NCI-H774 (cell line): ENCODE measurements at places on chromosomes 13 and 19.

- DNase-seq: no peak
Measured at GRCh38 chr19:41029524-41030432, 38.7 kb downstream of the CYP2B6 start.

- no peak for DNase-seq
Measured at GRCh38 chr19:38684078-38684861, 36.8 kb downstream of the ACTN4 start.

GRCh38 chr13:101869553-101869952 lies 417.1 kb downstream of the ITGBL1 start:
- no peak for DNase-seq

- DNase-seq: no peak
Measured at GRCh38 chr19:13796301-13797057, 1.2 kb downstream of the ZSWIM4 start.

- DNase-seq: no peak
Measured at GRCh38 chr19:16417660-16418596, 53.8 kb downstream of the EPS15L1 start.

GRCh38 chr13:36766295-36766694 lies 52.7 kb upstream of the RFXAP start:
- DNase-seq: no peak

- no peak for DNase-seq
Measured at GRCh38 chr19:7368456-7368855, 19.7 kb downstream of the ARHGEF18 start.

DNA sequence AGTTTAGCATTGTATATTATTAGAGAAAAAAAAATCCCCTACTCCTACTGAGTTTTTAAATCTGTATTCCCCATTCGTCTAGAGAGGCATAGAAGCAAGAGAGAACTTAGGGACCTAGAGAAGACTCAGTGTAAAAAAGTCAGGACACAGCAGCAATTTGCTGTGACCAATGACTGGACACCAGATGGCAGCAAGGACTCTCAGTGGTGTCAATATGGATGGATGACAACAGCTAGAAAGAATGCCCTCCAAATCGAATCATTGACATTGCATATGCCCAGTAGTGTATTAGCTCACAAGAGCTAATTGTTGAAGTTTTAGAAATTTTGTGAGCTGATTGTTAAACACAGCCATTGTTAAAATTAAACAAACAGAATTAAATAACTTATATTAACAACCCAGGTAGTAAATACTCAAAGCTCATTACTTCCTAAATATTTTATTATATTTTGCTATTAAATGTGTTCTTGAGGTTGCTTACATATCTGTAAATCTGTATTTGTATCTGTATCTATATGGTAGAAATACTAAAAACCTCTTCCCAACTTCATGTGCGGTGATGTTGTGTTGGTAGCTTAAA lies 43.9 kb downstream of the SIAH3 start:
- peak; percentile 4 for DNase-seq

- DNase-seq: no peak
Measured at GRCh38 chr19:18658366-18658855, 21.6 kb downstream of the KLHL26 start.

- no peak for DNase-seq
Measured at GRCh38 chr13:61905054-61905453, 489.4 kb upstream of the PCDH20 start.

DNA sequence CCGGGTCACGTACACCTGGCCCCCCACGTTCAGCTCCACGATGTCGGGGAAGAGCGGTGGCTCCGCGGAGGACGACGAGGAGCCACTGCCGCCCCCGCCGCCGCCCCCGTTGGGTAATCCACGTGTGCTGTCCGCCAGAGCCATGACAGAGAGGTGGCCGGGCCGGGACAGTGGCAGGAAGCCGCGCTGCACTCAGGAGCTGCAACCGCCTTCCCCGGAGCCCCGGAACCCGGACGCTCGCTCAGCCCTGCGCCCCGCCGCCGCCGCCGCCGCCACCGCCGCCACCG lies 257 bp downstream of the KCTD12 start:
- DNase-seq: no peak

GRCh38 chr13:113091211-113091771 lies 14.3 kb upstream of the F7 start:
- DNase-seq: no peak

- no peak for DNase-seq
Measured at GRCh38 chr13:114226088-114226487, 8.6 kb upstream of the CDC16 start.

GRCh38 chr19:50607874-50608785 lies 31.6 kb downstream of the SYT3 start:
- no peak for DNase-seq

DNA sequence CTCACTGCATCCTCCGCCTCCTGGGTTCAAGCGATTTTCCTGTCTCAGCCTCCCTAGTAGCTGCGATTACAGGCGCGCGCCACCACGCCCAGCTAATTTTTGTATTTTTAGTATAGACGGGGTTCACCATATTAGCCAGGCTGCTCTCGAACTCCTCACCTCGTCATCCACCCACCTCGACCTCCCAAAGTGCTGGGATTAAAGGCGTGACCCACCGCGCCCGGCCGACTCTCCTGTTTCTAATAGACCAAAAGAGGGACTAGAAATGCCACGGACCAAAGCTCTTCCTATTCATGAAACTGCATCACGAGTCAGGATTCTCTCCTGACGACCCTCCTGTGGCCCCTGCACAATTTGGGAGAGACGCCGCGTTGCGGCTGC lies 563 bp downstream of the ZNF43 start:
- DNase-seq: peak; percentile 56

DNA sequence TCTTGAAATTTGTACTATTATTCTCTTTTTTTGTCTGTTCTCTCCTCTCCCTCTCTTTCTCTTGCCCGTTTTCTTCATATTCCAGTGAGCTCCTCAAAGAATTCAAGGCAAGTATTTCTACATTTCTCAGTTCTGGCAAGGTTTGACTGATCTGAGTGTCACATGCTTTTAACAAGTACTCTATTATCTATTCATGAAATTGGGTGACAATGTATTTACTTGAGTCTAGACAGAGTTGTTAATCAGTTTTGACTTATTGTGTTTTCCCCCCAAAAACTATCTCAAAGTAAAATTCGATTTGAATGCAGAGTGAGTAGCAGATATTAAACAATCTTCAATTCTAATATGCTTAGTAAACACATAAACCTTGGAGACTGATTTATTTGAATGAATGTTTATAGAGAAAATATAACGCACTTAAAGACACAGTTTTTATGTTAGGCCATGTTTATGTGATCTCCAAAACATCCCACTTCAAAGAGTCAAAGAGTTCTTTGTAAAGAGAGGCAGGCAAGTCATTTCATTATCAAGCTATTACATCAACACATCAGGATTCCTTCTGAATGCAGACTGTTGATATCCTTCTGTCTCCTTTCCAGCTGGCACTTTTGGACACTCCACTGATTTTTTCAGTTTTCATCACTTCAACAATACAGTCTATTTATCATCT lies 166.6 kb downstream of the SLITRK6 start:
- DNase-seq: no peak

GRCh38 chr19:3178377-3178972 lies at the start of gene S1PR4:
TSS of gene S1PR4 (plus strand) at chr19:3178769. CDS start at chr19:3178793, 24 bp downstream.
- no peak for DNase-seq
